ENCODE measurements at places on chromosomes 2 and 18.

DNA sequence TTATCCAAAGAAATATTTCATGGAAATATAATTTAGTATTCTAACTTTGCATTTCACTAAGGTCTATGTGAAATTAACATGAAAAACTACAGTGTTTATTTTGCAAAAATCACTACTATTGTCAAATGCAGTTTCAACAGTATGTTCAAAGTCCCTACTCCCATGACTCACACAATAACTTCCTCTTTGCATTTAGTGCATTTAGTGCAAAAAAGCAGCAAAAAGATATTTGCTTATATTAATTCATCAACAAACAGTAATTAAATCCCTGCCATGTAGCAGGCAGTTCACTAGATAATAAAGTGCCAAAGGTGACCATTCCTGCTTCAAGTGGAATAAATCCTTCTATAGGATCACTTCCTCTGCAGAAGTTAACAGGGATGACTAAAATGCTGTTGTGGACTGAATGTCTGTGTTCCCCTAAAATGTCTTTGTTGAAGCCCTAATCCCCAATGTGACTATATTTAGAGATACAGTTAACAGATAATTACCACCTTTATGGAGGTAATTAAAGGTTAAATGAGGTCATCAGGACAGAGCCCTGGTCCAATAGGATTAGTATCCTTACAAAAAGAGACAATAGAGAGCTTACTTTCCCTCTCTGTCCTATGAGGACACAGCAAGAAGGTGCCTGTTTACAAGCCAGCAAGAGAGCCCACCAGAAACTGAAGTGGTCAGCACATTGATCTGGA is 61.7 kb downstream of the STK39 start:
- no peak for DNase-seq

- DNase-seq, result no peak
Measured at GRCh38 chr2:234404957-234405356, 91.9 kb downstream of the ARL4C start.

GRCh38 chr2:231342061-231342711 is 53.3 kb upstream of the B3GNT7 start:
- DNase-seq, result no peak

DNA sequence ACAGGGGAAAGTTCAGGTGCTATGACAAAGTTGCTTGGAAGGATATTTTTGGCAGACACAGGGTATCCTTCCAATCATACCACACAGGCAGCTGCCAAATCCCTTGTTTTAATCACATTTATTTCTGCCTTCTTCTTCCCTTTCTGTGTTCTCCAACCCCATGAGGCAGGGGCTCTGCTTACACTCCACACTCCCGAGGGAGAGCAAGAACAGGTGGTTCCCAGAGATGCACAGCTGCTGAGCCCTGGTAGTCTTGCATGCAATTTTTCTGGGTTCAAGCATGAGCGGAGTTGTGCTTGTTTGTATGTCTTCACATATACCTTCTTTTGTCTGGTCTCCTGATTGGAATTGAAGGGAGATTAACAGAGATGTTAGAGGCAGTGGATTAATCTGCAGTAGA is 251.7 kb upstream of the ST6GAL2 start:
- no peak for DNase-seq

DNA sequence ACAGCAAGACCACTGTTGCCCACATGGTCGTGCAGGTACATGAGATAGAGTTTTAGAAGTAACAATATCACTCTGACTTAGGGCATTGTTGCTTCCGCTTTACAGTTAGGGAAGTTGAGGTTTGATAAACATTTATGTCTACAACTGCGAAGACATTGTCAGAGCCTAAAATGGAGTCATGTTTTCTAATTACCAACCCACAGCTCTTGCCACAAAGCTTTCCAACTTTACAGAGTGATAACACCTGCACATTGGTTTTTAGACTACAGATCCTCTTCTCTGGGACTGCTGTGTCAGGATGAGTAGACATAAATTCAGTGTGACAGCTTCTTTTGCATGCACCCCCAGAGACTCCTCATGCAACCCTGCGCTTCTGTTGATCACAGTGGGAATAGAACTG is 119.0 kb downstream of the FEZ2 start:
- no peak for DNase-seq

- DNase-seq, result no peak
Measured at GRCh38 chr2:144233317-144233716, 286.6 kb downstream of the ZEB2 start.

DNA sequence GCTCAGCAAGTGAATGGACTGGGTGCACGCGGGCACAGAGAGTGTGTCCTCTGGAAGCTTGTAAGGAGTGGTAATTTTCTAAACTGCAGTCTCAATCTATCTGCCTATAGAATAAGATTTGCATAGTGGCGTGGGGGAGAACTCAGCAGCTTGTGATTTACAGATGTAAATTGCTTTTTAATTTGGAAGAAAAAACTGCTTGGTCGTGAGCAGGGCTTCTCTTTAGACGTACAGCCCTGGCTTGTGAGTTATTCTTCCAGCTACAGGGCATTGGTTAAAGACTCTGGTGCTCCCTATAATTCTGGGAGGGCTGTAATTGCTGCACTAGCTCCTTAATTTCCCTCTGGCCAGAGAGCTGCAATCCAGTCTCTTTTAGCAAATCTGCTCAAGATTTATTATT is 84.9 kb downstream of the MARCO start:
- DNase-seq, result no peak

- peak; percentile 81 for DNase-seq
Measured at GRCh38 chr2:43086451-43087221, 139.8 kb downstream of the ZFP36L2 start.

GRCh38 chr18:75316826-75317225 is 106.2 kb downstream of the TSHZ1 start:
- DNase-seq, result no peak

DNA sequence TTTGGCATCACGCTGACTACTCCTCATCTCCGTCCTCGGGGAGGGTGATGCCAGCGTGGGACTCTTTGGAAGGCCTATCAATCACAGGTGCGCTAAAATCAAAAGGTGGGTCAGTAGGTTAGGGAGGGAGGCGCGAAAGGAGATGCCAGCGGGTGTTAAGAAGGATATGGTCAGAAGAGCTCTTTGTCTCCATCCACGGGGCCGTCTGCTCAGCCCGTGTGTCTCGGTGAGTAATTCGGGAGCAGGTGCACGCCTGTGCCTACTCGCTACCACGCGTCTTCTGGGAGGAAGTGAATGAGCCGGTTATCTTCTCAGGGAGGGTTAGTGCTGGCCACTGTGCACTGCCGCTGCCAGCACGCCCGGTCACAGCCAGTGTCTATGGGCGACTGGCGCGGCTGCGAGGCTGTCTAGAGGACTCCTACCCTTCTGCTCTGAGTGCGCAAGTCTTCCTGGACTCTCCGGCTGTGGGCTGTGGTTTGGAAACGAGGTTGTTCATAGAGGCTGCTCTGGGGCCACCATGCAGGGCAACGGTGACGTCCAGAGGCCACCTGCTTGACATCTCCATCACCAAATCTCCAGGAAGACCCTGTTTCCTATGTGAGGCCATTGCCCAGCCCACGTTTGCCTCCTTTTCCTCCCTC is 153.4 kb downstream of the MBP start:
- DNase-seq, result no peak

GRCh38 chr2:15648593-15649525 is 57.2 kb downstream of the DDX1 start:
- no peak for DNase-seq

DNA sequence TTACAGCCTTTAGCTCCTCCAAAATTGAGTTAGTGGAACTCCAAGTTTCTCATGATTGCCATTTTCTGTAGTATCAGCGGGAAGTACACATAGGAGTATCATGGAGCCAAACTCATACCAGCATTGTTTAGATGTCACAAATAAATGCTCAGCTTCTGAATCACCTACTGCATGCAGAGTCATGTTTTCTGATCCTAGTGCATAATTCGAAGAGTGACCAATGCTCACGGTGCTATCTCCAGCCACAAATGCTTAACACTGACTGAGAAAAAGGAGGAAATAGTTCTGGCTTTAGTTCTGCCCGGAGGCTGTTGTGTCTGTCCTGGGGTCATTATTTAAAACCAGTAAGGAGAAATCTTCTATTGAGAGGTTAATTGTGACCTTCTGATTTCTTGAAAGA is 45.4 kb upstream of the LRATD1 start:
- no peak for DNase-seq

- peak; percentile 67 for DNase-seq
Measured at GRCh38 chr2:231411831-231412617, 16.5 kb downstream of the B3GNT7 start.

- DNase-seq, result no peak
Measured at GRCh38 chr18:4412286-4412685, 42.8 kb downstream of the DLGAP1 start.

DNA sequence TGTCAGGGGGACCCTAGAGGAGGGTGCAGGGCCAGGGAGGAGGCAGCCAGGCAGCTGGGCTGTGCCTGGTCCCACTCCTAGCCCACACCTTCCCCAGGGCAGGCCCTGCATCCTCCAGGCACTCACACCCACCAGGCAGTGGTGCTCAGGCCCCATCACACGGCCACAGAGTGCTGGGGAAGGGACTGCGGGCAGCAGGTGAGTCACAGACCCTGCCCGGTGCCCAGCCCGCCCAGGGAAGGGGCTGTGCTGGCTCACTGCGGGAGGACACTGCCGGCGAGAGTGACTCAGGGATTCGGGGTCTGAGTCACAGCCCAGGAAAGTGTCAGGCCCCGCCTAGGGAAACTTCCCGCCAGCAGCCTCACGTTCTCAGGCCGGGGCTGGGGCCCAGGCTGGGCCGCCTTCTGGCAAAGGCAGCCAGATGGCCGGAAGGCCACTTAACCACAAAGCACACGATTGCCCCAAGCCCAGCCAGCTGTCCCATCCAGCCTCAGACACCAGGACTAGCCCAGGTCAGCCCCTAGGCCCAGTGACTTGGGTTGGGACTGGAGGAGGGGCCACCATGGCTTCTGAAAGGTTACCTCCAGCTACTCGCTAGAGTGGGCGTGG is 42.2 kb downstream of the BIN1 start:
- peak; percentile 95 for DNase-seq

- peak; percentile 27 for DNase-seq
Measured at GRCh38 chr2:203533676-203534591, 1.2 kb downstream of the RAPH1 start.

DNA sequence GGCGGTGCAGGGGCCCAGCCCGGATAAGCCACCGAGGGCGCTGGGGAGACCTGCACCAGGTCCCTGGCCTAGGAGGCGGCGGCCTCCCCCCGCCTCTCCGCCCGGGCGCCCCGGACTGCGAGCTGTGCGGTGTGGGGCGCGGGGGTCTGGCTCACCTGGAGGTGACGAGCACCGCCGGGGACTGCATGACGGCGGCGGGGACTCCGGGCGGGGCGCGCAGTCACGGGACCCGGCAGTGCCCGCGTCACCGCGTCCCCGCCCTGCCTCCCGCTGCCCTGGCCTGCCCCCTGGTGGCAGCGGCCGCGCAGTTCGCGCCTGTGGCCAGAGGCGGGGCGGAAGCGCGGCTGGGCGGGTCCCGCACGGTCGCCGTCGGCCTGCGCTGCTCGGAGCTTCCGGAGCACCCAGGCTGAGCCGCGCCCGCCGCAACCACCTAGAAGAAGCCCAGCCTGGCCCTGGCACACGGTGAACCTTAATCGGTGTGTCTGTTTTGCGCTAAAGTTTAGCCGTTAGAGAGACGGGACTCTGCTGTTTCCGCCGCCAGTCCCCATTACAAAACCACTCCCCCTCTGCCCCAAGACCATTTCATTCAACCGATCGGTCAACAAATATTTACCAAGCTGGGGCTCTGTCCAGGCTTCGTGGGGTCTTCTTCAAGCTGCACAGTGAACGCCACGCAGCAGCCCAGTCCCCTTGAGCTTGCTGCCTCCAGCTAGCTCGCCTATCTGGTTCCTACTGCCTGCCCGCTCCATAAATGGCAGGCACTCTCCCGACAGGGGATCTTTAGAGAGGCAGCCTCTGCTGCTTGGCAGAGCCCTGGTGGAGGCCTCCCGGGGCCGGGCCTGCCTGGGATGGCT is at the start of gene HS1BP3:
HS1BP3 (minus strand) TSS at position 222 of the 854 bp plus-strand sequence; CDS start at position 187, 35 bp downstream.
- peak; percentile 85 for DNase-seq
